Tibial nerve (tissue), 4 donors: ENCODE measurements at places on chromosomes 3 and 15. TPM values are rescaled to one million over a fixed set of nuclear protein-coding genes. Genes with fewer than 3 reads are reported as not detected.

DNA sequence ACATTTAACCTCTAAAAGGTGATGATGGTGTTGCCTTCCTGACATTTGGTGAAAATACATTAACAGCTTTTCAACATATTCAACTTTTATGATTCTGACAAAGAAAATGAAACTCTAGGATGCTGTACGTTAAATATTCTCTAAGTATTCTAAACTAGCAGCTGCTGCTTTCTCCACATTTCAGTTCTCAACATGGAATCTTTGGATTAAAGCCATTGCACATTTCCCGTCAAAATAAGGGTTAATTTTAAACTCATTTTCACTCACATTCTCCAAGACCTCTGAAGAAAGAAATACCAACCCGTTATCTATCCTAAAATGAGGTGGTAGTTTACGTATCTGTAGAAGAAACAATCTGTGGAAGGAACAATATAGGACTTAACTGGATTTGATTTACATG lies 655.7 kb upstream of the ARPP21 start:
- no peaks in the 10 kb centered on the region for H3K36me3 ChIP-seq
- H3K27ac ChIP-seq = no peak overlapping the region
- no peaks in the 10 kb centered on the region for H3K27me3 ChIP-seq
- no peak for DNase-seq

DNA sequence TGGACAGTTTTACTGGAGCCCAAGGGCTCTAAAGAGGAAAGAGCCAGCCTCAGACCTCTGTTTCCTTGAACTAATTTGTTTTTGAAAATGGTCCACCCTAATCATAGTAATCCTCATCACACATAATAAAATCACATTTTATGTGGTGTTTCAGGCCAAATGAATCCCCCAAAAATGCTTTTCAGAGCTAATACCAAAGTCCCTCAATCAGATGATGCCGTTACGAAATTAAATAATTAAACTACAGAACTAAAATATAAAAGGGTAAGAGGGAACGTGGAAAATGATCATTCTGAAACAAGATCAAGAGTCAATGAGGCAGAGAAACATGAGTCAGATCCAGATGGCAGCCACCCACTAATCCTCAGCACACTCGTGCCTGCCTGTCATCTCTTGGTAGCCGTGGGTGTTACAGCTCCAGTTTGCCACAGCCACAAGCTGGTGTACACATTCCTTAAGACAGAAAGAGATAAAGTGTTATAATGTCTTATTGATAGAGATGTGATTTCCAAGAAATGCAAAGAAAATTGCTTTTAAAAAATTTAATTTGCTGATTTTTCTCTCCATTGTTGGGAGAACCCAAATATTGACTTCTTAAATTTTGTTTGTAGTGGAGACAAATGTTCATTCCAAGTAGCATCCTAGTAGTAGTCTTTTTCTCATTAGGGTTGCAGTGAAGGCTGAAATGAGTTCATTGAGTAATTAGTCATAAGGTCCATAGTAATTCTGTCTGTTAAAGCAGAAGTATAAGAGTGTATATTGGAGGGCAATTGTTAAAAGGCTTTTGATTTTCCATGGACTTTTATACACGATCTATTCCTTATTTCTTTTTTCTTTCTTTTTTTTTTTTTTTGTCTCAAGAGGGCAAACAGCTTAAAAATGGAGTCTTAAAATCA lies 104.2 kb downstream of the AGBL1 start:
- H3K27me3 ChIP-seq = no peaks in the 10 kb centered on the region
- no peaks in the 10 kb centered on the region for H3K4me1 ChIP-seq
- H3K4me3 ChIP-seq = no peak overlapping the region
- no peaks in the 10 kb centered on the region for H3K36me3 ChIP-seq

GRCh38 chr3:462851-463250 lies 266.3 kb downstream of the CHL1 start:
- no peak overlapping the region for H3K4me3 ChIP-seq
- no peaks in the 10 kb centered on the region for H3K36me3 ChIP-seq
- no peak overlapping the region for H3K27ac ChIP-seq
- H3K4me1 ChIP-seq = no peaks in the 10 kb centered on the region

DNA sequence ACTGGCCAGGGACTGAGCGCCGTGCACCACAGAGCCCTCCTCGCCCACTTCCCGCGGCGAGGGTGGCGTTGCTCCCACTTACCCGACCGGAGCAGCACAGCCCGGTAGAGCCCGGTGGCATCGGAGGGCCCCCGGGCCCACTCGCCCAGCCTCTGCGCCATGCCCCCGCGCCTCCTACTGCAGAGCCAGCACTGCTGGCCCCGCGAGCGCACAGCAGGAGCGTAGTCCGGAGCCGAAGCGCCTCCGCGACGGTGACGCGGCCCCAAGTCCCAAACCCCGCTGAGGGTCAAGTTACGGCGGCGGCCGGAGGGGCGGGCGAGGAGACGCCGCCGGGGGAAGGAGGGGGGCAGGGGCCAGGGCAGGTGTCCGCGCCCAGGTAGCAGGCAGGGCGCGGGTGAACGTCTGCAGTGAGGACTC lies 9.6 kb upstream of the FAM107A start:
- no peaks in the 10 kb centered on the region for H3K36me3 ChIP-seq
- peak overlapping the region; percentile 34 for H3K4me3 ChIP-seq
- peaks cover 24% of the 10 kb centered on the region for H3K27me3 ChIP-seq
- no peak overlapping the region for H3K27ac ChIP-seq

- DNase-seq = no peak
- H3K27ac ChIP-seq = no peak overlapping the region
These were observed 78.8 kb downstream of the MCF2L2 start for GRCh38 chr3:183349421-183350157.

- H3K4me3 ChIP-seq = no peak overlapping the region
- no peak for DNase-seq
- H3K27me3 ChIP-seq = no peaks in the 10 kb centered on the region
- no peaks in the 10 kb centered on the region for H3K36me3 ChIP-seq
- H3K27ac ChIP-seq = no peak overlapping the region
These were observed 16.1 kb downstream of the MESP2 start for GRCh38 chr15:89792106-89792805.

DNA sequence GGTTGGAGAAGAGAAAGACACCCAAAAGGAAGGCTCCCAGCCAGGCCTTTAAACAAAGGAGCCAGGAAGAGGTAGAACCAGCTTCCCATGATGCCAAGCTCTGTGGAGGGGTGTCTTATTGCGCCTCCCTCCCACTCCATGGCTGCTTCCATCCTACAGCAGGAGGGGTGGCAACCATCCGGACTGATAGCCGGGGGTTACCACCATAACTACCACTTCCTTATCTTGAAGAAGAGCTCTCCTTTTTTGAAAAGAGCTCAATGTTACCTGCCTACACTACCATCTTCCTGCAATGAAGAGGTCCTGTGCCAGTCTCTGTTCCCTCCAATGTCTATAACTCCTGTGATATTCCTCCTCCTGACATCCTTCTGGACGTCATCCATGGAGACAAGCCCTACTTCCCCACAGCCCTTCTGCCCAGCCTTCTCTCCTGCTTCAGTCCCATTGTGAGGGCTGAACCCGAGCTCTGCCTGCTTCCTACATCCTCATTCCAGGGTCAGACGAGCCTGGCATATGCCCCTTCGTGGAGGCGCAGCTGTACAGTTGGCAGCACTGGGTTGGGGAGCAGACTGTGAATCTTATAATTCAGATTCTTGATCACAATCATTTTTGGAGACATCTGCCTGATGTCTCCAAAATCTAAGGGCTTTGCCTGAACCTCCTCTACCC lies 8.5 kb downstream of the CCDC9B start:
- DNase-seq = no peak
- no peaks in the 10 kb centered on the region for H3K4me1 ChIP-seq
- no peak overlapping the region for H3K27ac ChIP-seq
- H3K36me3 ChIP-seq = peaks cover 26% of the 10 kb centered on the region

DNA sequence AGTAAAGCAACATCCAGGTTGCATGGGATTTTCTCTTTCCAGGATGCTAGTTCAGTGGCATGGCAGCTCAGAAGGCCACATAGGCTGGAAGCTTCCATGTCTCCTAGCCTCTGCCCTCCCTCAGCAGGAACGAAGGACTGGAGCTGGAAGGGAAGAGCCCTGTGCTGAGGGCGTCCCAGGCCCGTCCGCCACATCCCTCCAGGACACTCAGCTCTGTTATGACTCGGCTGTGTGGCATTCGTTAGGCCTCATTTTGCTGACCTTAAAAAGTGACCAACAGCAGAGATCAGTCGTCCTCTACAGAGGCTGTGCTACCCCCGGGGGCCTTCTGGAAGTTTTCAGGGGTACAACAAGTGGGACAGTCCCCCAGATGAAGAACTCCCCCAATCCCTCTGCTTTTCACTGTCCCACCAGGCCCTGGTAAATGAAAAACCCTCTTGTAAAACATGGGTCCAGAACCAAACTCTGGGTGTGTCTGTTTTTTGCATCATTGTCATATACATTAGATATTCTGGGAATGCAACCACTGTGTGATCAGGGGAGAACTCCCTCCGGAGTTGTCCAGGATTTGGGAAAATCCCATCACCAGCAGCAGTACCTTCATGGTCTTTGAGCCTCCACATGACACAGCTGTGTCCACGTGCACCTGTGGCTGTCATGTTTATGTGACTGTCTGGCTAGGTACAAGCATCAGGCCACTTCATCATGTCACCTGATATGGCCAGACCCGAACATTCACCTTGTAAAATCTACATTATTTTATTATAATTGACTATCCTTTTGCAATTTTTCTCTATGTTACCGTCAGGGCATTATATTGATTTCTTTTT lies 149.9 kb downstream of the OR4M2 start:
- no peaks in the 10 kb centered on the region for H3K36me3 ChIP-seq
- no peaks in the 10 kb centered on the region for H3K4me1 ChIP-seq
- DNase-seq = no peak
- H3K27me3 ChIP-seq = no peaks in the 10 kb centered on the region

Gene C3orf52
- total RNA-seq = 4.6 TPM

Gene KCNMB3
- 2.3 TPM for total RNA-seq

DNA sequence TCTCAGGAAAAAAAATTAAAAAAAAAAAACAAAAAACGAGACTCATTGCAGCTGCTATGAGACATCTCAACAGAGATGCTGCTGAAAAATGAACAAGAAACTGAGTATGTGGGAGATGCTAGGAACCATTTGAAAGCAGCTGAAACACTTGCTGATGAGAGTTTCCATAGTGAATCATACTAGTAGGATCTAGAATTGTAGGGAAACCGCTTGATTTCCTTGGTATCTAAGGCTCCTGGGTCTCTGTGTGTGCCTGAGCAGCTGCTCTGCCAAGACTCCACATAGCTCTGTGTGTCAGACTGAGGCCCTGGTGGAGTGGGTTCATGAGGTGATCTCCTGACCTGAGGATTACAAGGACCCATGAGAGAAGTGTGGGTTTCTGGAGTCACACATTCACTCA lies 313.4 kb upstream of the NECTIN3 start:
- no peaks in the 10 kb centered on the region for H3K27me3 ChIP-seq
- no peak overlapping the region for H3K27ac ChIP-seq
- H3K4me3 ChIP-seq = no peak overlapping the region
- no peaks in the 10 kb centered on the region for H3K4me1 ChIP-seq
- DNase-seq = no peak

Gene PPM1L
- total RNA-seq = 41.0 TPM

- no peaks in the 10 kb centered on the region for H3K4me1 ChIP-seq
- no peak overlapping the region for H3K27ac ChIP-seq
- H3K4me3 ChIP-seq = no peak overlapping the region
- DNase-seq = no peak
- no peaks in the 10 kb centered on the region for H3K27me3 ChIP-seq
These were observed 796.8 kb upstream of the EPHA6 start for GRCh38 chr3:96017556-96017955.
